ENCODE measurements at places on chromosomes 1 and 21.

DNA sequence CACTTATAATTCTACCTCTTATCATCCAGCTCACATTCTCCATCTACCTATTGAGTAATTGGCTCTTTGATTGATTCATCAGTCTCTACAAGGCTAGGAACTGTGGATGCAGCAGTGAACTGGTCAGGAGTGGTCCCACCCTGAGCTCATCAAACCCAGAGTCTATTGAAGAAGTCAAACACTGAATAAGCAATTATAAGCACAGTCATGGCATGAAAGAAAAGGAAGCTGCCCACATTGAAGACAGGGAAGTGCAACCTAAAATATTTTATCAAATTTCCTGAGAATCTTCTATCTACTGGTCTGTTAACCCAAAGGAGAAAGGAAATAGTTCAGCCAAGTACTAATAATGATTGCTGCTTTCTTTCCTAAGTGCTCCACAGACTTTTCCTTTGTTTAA is 35.7 kb downstream of the ACP6 start:
- no peaks in the 10 kb centered on the region for H3K27me3 ChIP-seq
- peaks cover 4% of the 10 kb centered on the region for H3K36me3 ChIP-seq
- DNase-seq = no peak
- H3K4me1 ChIP-seq = peaks cover 3% of the 10 kb centered on the region
- H3K4me3 ChIP-seq = no peak overlapping the region
- H3K27ac ChIP-seq = no peak overlapping the region

- H3K36me3 ChIP-seq = no peaks in the 10 kb centered on the region
- H3K27ac ChIP-seq = no peak overlapping the region
- H3K4me3 ChIP-seq = no peak overlapping the region
- H3K27me3 ChIP-seq = no peaks in the 10 kb centered on the region
Measured at GRCh38 chr1:31798433-31799195, 17.2 kb downstream of the SPOCD1 start.

DNA sequence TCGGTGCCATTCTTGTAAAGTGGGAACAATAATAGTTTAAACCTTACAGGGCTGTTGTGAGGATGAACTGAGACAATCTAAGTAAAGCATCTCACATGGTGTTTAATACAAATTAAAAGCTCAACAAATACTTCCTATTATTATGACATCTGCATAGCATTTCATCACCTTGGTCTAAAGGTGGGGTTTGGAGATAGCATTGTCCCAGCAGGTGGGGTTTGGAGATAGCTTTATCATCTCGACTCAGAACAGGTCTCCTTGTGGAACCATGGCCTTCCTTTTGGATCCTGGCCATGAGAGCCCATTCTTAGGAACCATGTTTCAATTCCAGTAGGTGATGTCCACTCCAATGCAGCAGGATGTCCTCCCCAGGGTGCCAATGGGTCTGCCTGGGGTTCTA is 20.6 kb upstream of the C8B start:
- no peaks in the 10 kb centered on the region for H3K36me3 ChIP-seq
- H3K27ac ChIP-seq = no peak overlapping the region
- H3K27me3 ChIP-seq = no peaks in the 10 kb centered on the region
- DNase-seq = no peak

DNA sequence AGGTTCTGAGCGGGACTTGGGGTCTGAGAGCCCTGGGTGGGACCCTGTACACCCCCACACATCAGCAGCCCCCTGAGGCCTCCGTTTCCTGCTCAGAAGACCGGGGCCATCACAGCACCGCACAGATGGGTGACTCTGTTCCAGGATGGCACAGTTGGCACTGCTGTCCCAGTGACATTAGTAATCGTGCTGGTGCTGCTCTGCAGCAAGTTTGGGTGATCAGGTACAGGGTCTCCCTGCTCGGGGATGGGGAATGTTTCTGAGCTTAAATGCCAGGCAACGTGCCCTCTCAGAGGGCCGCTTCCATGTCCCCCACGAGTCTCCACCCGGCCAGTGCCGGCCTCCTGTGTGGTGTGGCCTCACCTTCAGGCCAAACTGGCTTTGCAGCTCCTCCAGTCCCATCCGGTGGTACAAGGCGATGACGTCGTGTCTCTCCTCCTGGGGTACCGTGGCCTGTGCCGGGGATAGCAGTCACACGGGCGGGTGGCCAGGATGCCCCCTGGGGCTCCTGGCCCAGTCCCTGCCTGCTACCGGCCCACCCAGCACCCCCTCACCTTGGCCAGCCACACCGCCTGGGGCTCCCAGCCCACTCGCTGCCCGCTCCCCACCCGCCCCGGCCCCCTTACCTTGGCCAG is 17.1 kb downstream of the PRXL2B start:
- no peaks in the 10 kb centered on the region for H3K4me1 ChIP-seq
- peaks cover 22% of the 10 kb centered on the region for H3K27me3 ChIP-seq
- H3K4me3 ChIP-seq = no peak overlapping the region
- no peaks in the 10 kb centered on the region for H3K36me3 ChIP-seq
- no peak overlapping the region for H3K27ac ChIP-seq

DNA sequence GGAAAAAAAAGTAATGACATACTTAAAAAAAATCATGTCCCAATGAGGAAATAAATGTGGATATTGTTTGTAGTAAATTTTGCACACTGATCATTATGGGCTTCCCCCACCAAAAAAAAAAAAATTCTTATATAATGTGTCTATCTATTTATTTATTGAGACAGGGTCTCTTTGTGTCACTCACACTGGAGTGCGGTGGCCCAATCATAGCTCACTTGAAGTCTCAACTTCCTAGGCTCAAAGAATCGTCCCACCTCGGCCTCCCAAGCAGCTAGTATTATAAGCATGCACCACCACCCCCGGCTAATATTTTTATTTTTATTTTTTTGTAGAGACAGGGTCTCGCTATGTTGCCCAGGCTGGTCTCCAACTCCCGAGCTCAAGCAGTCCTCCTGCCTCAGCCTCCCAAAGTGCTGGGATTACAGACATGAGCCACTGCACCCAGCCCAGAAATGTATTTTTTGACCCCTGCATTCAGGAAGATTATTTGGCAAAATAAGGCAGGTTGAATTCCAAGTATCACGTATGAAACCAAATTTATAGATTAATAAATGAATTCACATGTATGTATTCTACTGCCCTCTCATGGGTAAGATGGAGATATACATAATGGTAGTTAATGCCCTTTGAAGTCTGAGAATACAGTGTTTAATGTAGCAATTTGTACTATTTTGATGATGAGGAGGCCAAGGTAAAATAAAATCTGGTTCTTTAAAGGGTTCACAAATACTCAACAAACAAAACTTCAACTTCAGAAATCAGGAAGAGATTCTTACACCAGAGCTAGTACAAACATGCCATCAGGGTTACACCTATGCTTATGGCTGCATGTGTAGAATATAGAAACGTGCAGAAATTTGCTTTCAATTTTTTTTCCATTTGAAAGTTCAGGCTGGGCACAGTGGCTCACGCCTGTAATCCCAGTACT is 1.4 kb upstream of the DENND2C start:
- no peak overlapping the region for H3K27ac ChIP-seq
- DNase-seq = no peak
- H3K36me3 ChIP-seq = no peaks in the 10 kb centered on the region
- peaks cover 14% of the 10 kb centered on the region for H3K27me3 ChIP-seq

DNA sequence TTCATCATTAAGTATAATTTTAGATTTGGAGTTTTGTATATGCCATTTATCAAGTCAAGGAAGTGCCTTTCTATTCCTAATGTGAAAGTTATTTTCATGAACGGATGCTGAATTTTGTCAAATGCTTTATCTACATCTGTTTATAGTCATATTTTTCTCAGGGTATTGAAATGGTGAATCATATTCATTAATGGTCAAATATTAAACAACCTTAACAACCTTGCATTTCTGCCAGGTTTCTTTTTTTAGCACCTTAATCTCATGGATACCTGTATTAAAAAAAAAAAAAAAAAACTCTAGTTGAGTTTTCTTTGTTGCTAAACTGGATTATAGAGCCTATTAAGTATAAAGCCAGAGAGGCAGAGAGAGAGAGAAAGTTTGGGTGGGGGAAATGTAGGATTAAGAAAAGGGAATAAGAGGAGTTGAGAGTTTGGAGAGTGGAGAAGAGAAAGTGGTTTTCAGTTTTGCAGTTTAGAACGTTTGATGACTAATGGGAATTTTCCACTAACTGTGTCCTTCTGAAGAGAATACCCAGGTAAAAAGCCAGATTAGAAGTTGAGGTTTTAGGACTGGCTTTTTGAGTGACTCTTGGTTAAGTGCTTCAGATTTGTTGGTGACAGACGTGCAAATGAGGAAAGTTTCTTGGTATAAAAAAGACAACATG is 305.0 kb downstream of the HLX start:
- H3K27ac ChIP-seq = no peak overlapping the region
- no peak for DNase-seq
- H3K36me3 ChIP-seq = no peaks in the 10 kb centered on the region
- no peak overlapping the region for H3K4me3 ChIP-seq
- H3K4me1 ChIP-seq = no peaks in the 10 kb centered on the region
- no peaks in the 10 kb centered on the region for H3K27me3 ChIP-seq

DNA sequence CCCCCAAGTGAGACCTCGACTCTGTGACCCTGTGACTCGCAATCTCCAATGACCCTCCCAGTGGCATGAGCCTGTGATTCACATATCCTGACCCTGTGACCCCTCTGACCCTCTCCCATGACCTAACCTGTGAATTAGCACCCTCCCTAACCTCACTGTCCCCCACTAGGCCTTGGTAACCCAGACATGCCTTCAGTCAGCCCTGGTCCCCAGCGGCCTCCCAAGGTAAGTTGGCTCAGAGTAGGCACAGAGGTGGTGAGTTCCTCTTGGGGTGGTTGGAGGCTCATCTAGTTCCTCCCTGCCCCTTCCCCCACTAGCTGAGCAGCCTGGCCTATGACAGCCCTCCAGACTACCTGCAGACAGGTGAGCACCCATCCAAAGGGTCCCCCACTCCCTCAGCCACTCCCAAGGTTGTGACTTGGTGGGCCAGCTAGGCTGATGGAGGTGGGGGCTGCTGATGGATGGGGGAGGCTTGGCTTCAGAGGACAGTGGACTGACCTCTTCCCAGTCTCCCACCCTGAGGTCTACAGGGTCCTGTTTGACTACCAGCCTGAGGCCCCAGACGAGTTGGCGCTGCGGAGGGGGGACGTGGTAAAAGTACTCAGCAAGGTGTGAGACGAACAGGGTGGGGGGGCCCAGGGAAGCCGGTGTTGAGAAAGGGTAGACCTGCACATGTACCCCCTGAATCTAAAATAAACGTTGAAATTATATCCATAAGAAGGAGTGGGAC is 1.6 kb downstream of the SH3D21 start:
- no peaks in the 10 kb centered on the region for H3K27me3 ChIP-seq
- DNase-seq = no peak
- H3K4me1 ChIP-seq = peaks cover 20% of the 10 kb centered on the region
- no peak overlapping the region for H3K27ac ChIP-seq

DNA sequence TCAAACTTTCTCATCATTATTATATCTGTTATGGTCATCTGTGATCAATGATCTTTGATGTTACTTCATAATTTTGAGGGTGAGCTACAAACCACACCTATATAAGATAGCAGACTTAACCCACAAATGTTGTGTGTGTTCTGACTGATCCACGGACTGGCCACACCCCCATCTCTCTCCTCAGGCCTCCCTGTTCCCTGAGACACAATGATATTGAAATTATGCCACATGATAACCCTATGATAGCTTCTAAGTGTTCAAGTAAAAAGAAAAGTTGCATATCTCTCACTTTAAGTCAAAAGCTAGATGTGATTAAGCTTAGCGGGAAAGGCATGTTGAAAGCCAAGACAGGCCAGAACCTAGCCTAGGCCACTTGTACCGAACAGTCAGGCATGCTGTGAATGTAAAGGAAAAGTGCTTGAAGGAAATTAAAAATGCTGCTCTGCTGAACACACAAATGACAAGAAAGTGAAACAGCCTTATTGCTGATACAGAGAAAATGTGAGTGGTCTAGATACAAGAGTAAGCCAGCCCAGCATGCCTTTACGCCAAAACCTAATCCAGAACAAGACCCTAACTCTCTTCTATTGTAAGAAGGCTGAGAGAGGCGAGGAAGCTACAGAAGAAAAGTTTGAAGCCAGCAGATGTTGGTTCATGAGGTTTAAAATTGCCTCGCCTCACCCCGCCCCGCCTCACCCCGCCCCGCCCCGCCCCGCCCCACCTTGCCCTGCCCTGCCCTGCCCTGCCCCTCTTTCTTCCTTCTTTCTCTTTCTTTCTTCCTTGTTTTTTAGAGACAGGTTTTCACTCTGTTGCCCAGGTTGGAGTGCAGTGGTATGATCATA is 16.5 kb downstream of the CTSS start:
- no peak overlapping the region for H3K27ac ChIP-seq
- H3K4me1 ChIP-seq = no peaks in the 10 kb centered on the region
- peaks cover 8% of the 10 kb centered on the region for H3K36me3 ChIP-seq
- H3K27me3 ChIP-seq = no peaks in the 10 kb centered on the region
- no peak for DNase-seq

GRCh38 chr1:9289711-9290485 is 2.8 kb upstream of the SPSB1 start:
- H3K4me1 ChIP-seq = peaks cover 14% of the 10 kb centered on the region
- peaks cover 7% of the 10 kb centered on the region for H3K27me3 ChIP-seq
- DNase-seq = no peak

DNA sequence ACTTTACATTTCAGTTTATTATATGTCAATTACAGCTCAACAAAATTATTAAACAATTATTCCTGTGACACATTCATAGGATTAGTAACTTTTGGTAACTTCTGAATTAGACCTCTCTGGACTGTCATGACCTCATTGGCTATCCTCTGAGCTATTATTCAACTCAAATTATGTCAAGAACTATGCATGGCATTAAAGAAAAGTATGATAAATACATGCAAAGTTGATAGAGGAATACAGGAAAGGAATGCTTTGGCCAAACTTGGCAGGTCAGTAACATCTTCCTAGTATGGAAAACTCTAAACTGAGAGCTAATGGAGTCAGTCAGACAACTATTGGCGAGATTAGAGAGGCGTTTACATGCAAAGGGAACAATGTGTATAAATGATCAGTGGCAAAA is 158.4 kb downstream of the DUSP10 start:
- H3K4me3 ChIP-seq = no peak overlapping the region
- H3K36me3 ChIP-seq = no peaks in the 10 kb centered on the region
- no peaks in the 10 kb centered on the region for H3K4me1 ChIP-seq
- H3K27ac ChIP-seq = no peak overlapping the region
- no peak for DNase-seq

- no peaks in the 10 kb centered on the region for H3K36me3 ChIP-seq
- no peak overlapping the region for H3K4me3 ChIP-seq
- H3K27ac ChIP-seq = no peak overlapping the region
- no peaks in the 10 kb centered on the region for H3K4me1 ChIP-seq
- no peaks in the 10 kb centered on the region for H3K27me3 ChIP-seq
Measured at GRCh38 chr1:166354406-166354805, 187.6 kb upstream of the FAM78B start.

DNA sequence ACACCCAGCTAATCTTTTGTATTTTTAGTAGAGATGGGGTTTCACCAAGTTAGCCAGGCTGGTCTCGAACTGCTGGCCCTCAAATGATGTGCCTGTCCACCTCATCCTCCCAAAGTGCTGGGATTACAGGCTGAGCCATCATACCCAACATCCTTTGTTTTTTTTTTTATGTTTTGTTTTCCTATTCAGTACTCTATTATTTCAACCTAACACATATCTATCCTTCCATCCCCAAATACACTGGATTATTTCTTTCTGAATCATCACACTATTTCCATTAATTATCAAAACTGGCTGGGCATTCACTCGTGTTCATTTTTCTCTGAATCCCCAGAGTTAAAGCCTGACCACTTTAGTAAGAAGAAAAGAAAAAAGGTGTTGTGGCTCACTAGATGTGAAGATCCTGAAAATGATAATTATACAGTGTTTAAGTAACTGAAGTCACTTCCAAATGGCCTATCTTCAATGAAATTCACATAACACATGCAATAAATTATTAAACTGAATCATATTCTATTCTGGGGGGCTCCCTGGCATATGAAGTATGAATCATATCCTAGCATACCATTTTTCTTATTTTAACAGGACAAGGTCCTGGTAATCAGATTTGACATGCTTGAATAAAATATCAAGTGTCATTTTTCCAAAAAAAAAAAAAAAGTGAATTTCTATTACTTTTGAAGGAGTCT is 1754.2 kb downstream of the BRINP3 start:
- H3K4me1 ChIP-seq = no peaks in the 10 kb centered on the region
- H3K36me3 ChIP-seq = no peaks in the 10 kb centered on the region
- no peak for DNase-seq
- H3K27me3 ChIP-seq = no peaks in the 10 kb centered on the region

All from T-cell (primary cell).